Stimulated activated CD8-positive, alpha-beta memory T cell treated with anti-CD3 and anti-CD28 coated beads, Interleukin-7, amount 100 ng/mL, for 24 hours (primary cell): ENCODE measurements at places on chromosomes 1 and 21.

- DNase-seq, result no peak
Measured at GRCh38 chr21:34279285-34279684, 84.5 kb upstream of the KCNE2 start.

DNA sequence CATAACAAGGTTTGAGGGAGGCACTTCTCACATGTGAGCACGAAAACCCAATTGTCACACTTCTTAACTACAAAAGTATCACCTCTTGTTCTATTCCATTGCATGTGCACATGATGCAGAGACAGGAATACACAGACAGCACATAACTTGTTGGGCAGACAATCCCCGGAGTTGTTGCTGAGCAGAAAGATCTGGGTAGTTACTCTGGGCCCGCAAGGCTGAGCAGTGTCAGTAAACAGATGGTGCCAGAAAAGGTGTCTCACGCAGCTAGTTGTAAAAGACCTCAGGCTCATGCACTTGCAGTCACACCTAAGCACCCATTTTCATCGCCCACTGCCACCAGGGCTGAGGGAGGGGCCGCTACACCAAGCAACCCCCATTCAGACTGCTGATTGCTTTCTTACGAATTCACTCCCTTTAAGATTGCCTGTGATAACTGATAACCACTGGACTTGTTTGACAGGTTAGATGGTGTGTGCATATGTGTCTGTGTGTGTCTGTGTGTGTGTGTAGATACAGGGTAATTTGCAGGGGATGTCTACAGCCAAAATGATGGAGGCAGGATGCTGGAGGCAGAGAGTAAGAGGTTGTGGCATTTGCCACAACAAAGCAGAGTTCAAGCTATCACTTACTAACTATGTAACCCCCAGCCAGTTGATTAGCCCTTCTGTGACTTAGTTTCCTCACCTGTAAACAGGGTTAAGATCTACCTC lies 4.2 kb downstream of the LGR6 start:
- DNase-seq, result no peak

DNA sequence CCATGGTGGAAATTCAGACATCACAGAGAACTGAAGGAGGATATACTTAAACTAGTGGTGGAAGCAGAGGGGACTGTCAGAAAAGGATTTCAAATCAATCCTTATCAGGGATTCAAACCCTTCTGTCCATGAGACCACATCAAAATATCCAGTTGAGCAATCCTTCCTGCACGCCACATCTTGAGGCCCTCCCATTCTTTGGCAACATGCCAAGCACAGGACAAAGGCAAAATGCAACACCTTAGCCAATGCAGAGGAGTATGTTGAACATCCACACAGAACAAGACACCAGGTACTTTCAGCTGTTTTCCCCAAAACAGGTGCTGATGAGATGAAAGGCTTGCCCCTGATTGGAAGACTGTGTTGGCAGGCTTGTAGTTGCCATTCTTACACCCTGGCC lies 81.8 kb upstream of the PLXNA2 start:
- DNase-seq, result no peak

DNA sequence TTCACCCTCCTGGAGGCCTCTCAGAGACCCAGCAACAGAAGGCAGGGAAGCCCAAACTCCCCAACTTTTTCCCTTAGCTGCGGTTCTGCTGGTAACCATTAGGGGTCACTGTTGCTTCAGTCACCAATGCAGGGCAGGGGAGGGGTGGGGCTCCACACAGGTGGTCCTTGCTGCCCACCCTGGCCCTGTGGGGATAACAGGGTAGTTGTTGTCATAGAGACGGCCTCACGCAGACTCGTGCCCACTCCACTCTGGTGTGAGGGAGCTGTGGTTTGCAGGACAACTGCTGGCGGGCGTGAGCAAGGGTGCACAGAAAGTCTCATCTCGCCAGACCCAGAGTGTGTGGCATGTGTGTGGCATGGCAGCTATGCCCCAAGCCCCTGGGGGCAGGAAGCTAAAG lies 19.9 kb downstream of the INSRR start:
- DNase-seq, result no peak

DNA sequence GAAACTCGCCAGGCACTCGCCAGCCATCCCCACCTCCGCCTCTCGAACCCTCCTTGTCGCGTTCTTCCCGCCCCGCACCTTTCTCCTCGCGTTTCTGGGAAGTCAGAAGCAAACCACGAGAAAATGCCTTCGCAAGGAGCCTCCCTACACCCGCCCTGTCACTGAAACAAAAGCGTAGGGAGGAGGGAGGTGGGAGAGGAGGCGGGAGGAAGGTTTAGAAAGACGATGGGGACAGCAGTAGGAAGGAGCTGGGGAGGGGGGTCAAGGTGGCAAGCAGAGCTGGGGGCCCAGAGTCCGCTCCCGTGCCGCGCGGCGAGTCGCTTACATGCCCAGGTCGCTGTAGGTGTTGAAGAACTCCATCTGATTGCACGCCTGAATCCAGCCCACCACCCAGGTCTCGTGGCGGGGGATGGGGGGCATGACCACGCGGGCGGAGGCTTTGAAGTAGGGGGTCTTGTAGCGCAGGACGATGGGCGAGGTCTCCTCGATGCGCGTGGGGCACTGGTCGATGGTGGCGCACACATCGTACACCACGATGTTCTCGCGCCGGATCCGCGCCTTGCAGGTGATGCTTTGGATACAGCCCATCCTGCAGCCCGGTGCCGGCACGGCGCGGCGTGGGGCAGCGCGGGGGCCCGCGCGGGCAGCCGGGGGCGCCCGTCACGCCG lies 1.0 kb downstream of the FAM78B start:
- no peak for DNase-seq

DNA sequence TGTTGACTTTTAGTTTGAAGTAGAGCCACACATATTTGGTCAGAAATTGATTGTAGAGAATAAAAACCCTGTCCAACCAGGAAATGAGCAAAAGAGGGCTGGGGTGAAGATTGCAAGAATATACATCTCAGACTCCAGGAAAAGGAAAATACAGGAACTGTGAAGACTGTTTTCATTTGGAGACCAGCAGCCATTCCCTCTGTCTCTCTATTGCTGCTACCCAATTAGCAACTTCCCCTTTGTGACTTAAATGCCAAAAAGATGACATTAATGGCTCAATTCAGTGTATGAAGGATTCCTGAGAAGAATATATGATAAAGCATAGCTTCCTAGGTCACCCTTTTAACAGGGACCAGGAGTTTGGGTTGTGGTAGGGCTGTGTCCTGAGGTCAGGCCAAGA lies 31.6 kb upstream of the CEP350 start:
- no peak for DNase-seq

DNA sequence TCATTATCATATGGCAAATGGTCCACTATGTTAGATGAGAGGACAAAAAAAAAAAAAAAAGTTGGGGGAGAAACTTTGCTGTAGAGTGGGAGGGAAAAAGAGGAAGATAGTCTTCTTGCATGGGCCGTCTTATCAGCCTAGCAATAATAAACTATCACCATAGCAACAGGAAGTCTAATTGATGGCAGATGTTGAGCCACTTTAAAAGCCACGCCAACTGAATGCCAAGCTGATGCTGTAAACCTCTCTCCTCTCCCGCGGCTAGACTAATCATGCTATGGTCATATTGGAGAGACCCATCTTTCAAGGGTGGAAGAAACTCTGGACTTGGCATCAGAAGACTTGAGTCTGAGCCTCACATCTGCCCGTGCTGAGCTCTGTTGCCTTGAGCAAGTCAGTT lies 122.2 kb upstream of the HOOK1 start:
- no peak for DNase-seq

DNA sequence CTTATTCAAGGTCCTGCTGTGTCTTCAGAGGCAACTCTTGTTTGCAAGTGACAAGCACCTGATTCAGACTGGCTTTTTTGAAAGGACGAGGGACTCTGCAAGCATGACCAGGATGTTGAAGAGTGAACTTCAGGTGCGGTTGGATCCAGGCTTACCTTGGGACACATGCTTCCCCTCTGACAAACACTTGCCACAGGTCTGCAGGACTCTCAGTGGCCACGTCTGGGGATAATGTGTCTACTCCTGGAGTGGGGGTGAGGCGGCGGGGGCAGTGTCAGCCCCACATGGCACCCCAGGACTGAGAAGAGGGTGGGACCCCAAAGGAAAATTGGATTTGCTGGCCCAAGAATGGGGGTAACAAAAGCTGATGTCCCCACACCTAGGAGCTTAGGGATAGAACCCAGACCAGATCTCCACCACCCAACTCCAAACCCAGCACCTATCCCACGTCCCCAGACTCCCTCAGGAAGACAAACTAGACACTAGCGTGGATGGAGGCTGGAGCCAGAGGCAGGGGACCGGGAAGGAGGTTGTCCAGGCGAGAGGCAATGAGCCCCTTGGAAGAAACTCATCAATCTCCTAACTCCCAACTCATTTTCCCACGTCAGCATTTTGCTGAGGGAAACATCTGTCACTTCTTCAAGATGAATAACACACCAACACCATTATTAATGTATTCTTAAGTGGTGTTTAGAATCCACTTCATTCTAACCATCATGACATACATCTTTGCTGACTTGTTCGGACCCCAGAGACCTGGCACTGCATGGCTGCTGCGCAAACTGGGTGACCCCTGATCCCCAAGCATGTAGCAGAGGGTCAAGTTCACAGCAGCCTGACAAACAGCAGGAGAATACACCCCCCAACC lies 32.0 kb upstream of the LAPTM5 start:
- no peak for DNase-seq

DNA sequence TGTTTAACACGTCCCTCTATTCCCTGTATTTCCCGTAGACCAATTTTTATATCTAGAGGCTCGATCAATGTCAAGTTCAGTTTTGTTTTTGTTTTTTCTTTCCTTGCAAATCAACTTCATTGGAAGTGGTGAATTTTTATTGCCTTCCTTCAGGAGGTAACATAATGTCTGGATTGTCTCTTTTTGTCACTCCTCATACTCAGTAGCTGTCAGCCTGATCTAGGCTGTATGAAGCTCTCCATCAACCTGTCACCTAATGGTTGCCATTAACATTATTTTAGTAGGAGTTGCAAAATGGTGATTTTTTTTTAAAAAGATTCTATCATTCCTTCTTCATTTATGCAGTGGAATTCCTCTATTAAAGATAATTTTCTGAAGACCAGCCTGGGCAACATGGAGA lies 49.7 kb upstream of the KIF26B start:
- DNase-seq, result no peak

GRCh38 chr1:118151312-118151937 lies 33.6 kb downstream of the SPAG17 start:
- DNase-seq, result no peak

DNA sequence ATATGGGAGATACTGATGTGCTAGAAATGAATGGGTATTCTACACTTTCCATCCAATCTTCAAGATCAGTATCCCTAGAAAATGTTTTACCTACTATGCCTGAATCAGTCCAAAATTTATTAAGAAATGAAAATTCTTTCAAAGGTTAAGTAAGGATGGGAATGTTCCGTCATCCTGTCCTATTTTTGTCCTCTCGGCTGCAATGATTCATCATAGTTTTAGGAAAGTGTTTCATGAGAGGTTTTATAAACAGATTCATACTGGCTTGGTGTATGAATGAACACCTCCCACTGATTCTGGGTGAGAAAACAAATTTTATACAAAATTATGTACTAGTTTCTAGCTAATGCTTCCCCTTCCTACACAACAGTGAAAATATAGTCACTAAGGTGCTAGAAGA lies 504.6 kb upstream of the NR5A2 start:
- DNase-seq, result no peak

DNA sequence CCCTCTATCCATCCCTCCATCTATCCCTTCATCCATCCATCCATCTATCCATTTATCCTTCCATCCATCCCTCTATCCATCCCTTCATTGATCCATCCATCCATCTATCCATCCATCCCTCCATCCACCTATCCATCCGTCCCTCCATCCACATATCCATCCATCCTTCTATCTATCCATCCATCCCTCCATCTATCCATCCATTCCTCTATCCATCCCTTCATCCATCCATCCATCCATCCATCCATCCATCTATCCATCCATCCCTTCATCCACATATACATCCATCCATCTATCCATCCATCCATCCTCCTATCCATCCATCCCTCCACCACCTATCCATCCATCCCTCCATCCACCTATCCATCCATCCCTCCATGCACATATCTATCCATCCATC lies 23.6 kb downstream of the MATN1 start:
- DNase-seq, result no peak

GRCh38 chr1:214215583-214215982 lies 65.4 kb upstream of the SMYD2 start:
- no peak for DNase-seq

GRCh38 chr1:44405798-44406736 lies 1.0 kb downstream of the RNF220 start:
- no peak for DNase-seq

DNA sequence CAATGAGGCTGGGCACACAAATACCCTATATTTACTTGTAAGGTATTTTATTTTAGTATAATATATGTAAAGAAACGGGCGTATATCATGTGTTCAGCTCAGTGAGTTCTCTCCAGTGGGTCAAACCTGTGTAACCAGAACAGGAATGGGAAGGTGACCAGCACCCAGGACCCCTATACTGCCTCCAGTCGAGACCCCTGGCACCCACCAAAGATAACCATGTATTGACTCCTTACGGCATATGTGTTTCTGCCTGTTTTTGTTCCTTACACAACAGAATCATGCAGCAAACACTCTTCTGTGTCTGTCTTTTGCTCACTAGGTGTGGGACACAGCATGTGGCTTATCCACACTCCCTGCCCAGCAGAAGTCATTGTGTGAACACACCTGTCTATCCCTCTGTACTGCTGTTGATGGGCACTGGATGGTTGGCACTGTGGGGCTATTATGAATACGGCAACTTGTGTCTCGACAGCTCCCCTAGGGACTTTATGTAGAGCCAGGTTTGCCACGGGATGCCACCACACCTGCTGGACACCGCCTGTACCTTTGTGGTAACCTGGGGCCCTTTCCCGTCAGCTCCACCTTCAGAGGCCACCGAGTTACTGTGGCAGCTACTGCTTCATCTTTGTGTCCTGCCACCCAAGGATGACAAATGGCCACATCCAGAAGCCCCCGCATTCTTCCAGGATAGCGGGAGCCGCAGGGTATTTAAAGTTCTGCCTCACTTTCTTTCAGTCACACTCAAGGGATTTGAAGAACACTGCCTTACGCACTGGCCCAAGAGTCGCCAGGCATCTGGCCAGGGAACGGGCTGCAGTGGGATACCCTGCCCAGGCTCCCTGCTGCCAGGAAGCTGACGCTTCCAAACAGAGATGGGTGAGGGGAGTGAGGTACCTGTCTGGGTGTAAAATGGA lies 23.5 kb upstream of the C2CD2 start:
- DNase-seq, result no peak

DNA sequence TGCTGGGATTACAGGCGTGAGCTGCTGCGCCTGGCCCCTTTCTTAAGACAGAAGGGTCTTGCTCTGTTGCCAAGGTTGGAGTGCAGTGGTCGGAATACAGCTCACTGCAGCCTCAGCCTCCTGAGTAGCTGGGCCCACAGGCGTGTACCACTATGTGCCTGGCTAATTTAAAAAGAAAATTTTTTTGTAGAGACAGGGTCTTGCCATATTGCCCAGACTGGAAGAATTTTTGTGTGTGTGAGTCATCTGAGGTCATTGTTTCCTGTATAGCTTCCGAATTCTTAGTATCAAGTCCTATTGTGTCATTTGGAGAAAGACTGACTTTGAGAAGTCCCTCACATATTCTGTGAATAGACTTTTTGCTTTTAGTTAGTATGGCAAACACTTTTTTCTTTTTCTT lies 4.7 kb downstream of the SZRD1 start:
- DNase-seq, result no peak

- no peak for DNase-seq
Measured at GRCh38 chr1:12501661-12502060, 116.3 kb downstream of the DHRS3 start.

- no peak for DNase-seq
Measured at GRCh38 chr1:106717591-106717990, 338.9 kb upstream of the PRMT6 start.

GRCh38 chr21:38675182-38675824 lies 130.4 kb upstream of the ETS2 start:
- DNase-seq, result no peak
